Body of pancreas (tissue), 4 donors: ENCODE measurements at places on chromosomes 3 and 15. TPM values are rescaled to one million over a fixed set of nuclear protein-coding genes. Genes with fewer than 3 reads are reported as not detected.
A peak's percentile ranks its signal among the peaks of the same experiment; 100 is the strongest.

- no peak overlapping the region for H3K27ac ChIP-seq
- no peaks in the 10 kb centered on the region for H3K36me3 ChIP-seq
- H3K27me3 ChIP-seq = no peaks in the 10 kb centered on the region
- no peaks in the 10 kb centered on the region for H3K4me1 ChIP-seq
Observed at GRCh38 chr15:47027322-47027946, 689.9 kb upstream of the SEMA6D start.

DNA sequence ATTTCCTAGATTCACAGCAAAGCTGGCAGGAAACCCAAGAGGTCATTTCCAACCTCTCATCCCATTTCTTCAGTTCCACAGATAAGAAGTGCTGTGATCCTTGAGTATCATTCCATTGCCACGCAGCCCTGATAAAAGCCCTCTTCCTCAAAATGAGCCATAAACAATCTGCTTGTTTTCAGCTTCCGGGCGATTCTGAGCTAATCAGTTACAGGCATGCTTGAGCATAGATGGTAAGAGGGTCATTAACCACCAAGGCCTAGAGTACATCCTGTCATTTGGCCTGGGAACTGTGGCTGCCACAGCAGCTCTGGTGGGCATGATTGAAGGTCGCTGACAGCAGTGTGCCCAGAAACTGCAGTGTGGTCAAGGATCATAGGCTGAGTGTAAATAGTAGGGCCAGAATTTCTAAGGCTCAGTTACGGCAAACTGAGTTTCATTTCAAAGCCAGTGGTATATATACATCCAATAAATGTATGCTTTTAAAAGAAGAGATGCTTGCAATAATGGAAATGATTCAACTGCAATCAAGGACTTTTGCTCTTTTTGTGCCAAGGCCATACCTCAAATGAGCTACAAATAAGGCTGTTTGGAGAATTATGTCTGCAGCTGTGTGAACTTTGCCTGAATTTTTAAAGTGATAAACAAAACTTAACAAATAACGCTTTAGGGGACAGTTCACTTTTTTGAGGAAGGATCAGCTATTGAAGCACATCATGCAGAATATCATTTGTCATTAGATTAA is 47.3 kb downstream of the P3H2 start:
- H3K4me3 ChIP-seq = no peak overlapping the region
- H3K36me3 ChIP-seq = no peaks in the 10 kb centered on the region
- no peak for DNase-seq
- H3K4me1 ChIP-seq = no peaks in the 10 kb centered on the region

DNA sequence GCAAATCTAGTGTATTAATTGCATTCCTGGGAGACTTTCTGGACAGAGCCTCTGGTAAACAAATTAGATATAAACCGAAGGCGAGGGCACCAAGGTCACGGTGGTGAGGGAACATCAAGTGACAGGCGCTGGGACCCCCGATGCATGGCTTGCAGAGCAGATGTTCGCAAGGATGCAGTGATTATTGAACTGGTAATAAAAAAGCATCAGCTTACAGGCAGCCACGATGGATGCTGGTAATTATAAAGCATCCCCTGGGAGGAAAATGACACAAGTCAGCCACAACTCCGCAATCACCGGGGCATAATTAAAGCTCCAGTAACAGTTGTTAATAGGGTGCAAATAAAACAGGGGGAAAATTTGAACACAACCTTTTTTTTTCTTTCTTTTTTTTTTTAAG is 231.1 kb upstream of the DPH6 start:
- H3K4me3 ChIP-seq = no peak overlapping the region
- no peak for DNase-seq

DNA sequence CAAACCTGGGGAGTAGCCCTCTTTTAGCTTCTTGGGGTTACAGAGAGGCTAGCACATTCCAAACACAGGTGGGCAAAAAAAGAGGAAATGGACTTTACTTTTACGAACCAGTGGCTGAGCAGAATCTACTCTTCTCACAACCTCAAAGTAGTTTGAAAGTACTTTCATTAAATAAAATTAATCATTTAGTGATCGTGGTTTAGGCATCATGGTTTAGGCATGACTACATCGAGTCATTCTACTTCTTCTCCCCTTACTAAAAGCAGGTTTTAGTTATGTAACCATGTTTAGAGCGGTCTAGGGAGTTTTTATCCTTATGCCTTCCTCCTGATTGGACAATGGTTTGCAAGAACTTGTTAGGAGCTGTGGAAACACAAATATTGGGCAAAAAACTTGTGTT is 2.5 kb upstream of the GREM1 start:
- DNase-seq = no peak
- no peak overlapping the region for H3K27ac ChIP-seq
- peaks cover 15% of the 10 kb centered on the region for H3K27me3 ChIP-seq

GRCh38 chr15:68800875-68801274 is 19.8 kb downstream of the ANP32A start:
- no peak overlapping the region for H3K4me3 ChIP-seq
- no peak overlapping the region for H3K27ac ChIP-seq
- DNase-seq = no peak

DNA sequence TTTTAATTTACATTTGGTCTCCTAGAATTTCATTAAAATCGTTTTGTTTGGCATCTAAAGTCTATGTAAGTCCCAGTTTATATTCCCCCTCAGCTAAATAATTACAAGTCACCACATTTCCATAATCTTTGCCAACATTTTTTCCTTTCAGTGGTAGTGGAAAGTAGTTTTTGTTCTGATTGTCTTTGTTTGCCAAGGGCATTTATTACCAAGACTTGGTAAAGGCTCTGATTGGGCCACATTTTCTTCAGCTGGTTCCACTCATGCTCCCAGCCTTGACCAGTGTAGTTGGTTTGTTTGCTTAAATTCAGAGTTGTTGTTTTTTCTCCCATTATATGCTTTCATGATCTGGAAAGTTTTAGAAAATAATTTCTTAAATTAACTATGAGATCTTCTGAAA is 153.4 kb upstream of the MME start:
- DNase-seq = no peak
- H3K36me3 ChIP-seq = no peaks in the 10 kb centered on the region
- no peak overlapping the region for H3K4me3 ChIP-seq
- H3K27ac ChIP-seq = no peak overlapping the region
- H3K27me3 ChIP-seq = no peaks in the 10 kb centered on the region

Gene CSPG4
- total RNA-seq = 13.8 TPM

GRCh38 chr3:35857004-35857403 is 217.7 kb downstream of the ARPP21 start:
- no peak overlapping the region for H3K27ac ChIP-seq
- no peak for DNase-seq
- no peaks in the 10 kb centered on the region for H3K36me3 ChIP-seq
- H3K4me3 ChIP-seq = no peak overlapping the region
- H3K27me3 ChIP-seq = no peaks in the 10 kb centered on the region

Gene LRTM1
- not detected for total RNA-seq

Gene DOCK3
- not detected for total RNA-seq

GRCh38 chr15:32700501-32701150 is 17.2 kb upstream of the GREM1 start:
- DNase-seq = peak; percentile 71
- H3K27ac ChIP-seq = no peak overlapping the region
- no peaks in the 10 kb centered on the region for H3K27me3 ChIP-seq
- H3K4me1 ChIP-seq = peaks cover 18% of the 10 kb centered on the region
- no peak overlapping the region for H3K4me3 ChIP-seq
- H3K36me3 ChIP-seq = no peaks in the 10 kb centered on the region

Gene GUCA1C
- total RNA-seq = 0.99 TPM

Gene ANKUB1
- total RNA-seq = not detected

Gene HIGD1A
- 52.4 TPM for total RNA-seq

- no peak overlapping the region for H3K4me3 ChIP-seq
- no peaks in the 10 kb centered on the region for H3K4me1 ChIP-seq
- no peak overlapping the region for H3K27ac ChIP-seq
- no peak for DNase-seq
Observed at GRCh38 chr3:126100634-126101301, 16.8 kb upstream of the SLC41A3 start.

DNA sequence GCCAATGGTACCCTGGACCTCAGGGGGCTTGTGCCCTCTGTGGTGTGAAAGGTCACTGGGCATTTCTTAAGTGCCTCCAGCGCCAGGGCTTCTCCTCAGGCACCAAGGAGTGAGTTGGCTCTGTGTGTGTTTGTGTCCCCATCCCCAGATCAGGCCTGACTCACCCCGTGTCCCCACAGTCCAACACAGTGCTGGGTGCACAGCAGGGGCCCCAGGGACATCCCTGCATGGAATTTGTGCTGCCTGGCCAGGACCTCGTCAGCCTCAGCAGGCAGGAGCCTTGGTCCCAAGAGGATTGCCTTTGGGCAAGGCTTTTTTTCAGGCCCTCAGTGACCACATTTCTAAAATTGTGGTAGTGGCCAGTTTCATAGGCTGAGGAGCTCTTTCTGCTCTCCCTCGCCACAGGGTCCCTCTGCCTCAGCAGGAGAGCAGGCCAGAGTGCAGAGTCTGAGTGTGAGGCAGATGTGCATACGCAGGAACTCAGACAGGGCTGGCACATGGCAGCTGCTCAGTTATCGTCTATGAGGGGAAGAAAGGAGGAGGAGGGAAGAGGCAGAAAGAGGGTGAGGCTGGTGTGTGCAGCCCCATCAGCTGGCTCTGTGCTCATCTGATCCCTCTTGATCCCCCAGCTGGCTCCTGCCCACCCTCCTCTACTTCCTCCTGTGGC is 215.6 kb downstream of the RPLP1 start:
- H3K27me3 ChIP-seq = no peaks in the 10 kb centered on the region
- no peaks in the 10 kb centered on the region for H3K4me1 ChIP-seq
- DNase-seq = no peak
- no peaks in the 10 kb centered on the region for H3K36me3 ChIP-seq
- no peak overlapping the region for H3K27ac ChIP-seq

Gene MOBP
- total RNA-seq = not detected

DNA sequence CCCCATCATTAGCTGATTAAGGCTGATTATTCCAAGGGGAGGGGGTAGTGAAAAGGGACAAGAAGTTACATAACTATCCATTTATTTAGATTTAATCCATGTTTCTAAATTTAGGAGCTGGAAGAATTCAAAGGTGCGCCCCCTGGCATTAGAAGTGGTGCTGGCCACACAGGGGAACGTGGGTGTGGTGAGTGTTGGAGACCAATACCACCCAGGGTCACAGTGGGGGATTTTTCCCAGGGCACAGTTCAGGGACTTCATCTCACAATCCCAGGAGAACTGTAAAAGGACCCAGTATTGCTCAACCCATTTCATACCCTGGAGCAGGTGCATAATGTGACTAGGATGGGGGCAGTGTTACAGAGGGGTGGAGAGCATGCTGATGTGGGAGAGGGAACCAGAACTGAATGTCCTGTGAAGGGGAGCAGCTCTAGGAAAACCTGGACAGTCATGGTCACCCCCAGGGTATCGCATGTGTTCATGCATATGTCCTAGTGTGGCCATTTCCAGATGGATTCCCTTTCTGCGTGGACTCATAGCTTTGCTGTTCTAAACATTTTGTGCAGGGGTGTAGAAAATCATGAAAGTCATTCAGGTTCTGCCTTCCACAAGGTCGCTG is 110.3 kb downstream of the LSM3 start:
- H3K4me3 ChIP-seq = no peak overlapping the region
- peaks cover 14% of the 10 kb centered on the region for H3K4me1 ChIP-seq
- H3K36me3 ChIP-seq = no peaks in the 10 kb centered on the region

GRCh38 chr15:29040370-29040751 is 154.6 kb downstream of the APBA2 start:
- no peak overlapping the region for H3K27ac ChIP-seq
- H3K4me3 ChIP-seq = no peak overlapping the region
- DNase-seq = no peak
- H3K36me3 ChIP-seq = no peaks in the 10 kb centered on the region
- peaks cover 13% of the 10 kb centered on the region for H3K4me1 ChIP-seq

GRCh38 chr3:136279092-136279491 is 29.0 kb downstream of the PCCB start:
- peaks cover 14% of the 10 kb centered on the region for H3K4me1 ChIP-seq
- no peak for DNase-seq
- H3K27ac ChIP-seq = no peak overlapping the region
- no peaks in the 10 kb centered on the region for H3K27me3 ChIP-seq

DNA sequence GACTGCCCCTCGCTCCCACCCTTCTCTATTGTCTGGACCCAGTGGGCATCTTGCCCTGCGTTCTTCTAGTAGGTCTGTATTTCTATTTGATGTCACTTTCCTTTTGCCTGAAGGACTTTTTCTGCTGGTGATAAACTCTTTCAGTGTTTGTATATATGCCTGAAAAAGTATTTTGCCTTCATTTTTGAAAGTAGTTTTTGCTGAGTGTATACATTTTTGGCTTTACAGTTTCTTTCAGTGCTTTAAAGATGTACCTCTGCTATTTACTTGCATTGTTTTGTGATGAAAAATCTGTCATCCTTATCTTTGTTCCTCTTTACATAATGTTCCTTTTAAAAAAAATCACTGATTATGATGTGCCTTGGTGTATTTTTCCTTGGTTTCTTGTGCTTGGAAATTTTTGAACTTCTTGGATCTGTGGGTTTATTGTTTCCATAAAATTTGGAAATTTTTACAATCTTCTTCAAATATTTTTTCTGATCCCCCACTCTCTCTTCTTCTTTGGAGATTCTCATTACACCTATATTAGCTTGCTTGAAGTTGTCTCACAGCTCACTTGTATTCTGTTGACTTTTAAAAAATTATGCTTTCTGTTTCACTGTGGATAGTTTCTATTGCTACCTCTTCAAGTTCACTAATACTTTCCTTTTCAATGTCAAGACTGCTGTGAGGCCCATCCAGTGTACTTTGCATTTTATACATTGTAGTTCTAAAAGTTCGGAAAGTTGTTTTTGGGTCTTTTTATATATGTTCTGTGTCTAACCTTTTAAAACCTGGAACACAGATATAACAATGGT is 67.8 kb downstream of the RGMA start:
- H3K27ac ChIP-seq = no peak overlapping the region
- no peaks in the 10 kb centered on the region for H3K27me3 ChIP-seq
- no peak for DNase-seq
- H3K4me1 ChIP-seq = no peaks in the 10 kb centered on the region
- H3K4me3 ChIP-seq = no peak overlapping the region
- peaks cover 21% of the 10 kb centered on the region for H3K36me3 ChIP-seq

DNA sequence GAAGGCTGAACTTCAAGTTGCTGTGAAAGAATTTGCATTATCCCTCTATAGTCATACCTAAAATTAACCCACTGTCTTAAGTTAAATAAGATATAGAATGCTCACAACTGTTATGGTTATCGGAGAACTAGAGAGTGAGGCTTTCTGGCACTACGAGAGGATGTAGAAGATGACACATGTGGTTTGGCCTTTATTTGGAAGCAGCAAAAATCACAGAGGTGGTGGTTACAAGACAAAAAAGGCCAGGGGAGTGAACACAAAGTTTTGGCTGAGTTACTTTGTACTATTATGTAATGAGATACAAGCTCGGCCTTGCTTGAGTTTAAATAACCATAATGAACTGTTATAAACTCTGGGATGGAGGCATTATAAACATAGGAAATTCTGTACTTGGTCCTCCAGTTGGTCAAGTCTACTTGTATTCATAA is 78.3 kb upstream of the ICE2 start:
- H3K4me3 ChIP-seq = no peak overlapping the region
- H3K4me1 ChIP-seq = peaks cover 6% of the 10 kb centered on the region
- no peak for DNase-seq
- H3K36me3 ChIP-seq = no peaks in the 10 kb centered on the region

Gene UCN2
- not detected for total RNA-seq

Gene MNS1
- total RNA-seq = 1.6 TPM
